NCI-H2029 treated with DMSO at 0.1 percent for 48 hours (cell line): ENCODE measurements at places on chromosomes 7 and 10.

GRCh38 chr7:326273-326672 lies 36.3 kb downstream of the FOXL3 start:
- no peak for DNase-seq

- DNase-seq: no peak
Measured at GRCh38 chr10:119919826-119920225, 27.3 kb downstream of the SEC23IP start.

GRCh38 chr10:111093741-111094380 lies 17.0 kb downstream of the ADRA2A start:
- no peak for DNase-seq

- DNase-seq: no peak
Measured at GRCh38 chr10:11856678-11857077, 33.5 kb downstream of the PROSER2 start.

- no peak for DNase-seq
Measured at GRCh38 chr7:92028686-92029085, 88.0 kb downstream of the AKAP9 start.

- no peak for DNase-seq
Measured at GRCh38 chr10:3455385-3456334, 283.1 kb upstream of the PITRM1 start.

GRCh38 chr10:42367532-42368230 lies 270.7 kb downstream of the ZNF33B start:
- DNase-seq: peak; percentile 11

DNA sequence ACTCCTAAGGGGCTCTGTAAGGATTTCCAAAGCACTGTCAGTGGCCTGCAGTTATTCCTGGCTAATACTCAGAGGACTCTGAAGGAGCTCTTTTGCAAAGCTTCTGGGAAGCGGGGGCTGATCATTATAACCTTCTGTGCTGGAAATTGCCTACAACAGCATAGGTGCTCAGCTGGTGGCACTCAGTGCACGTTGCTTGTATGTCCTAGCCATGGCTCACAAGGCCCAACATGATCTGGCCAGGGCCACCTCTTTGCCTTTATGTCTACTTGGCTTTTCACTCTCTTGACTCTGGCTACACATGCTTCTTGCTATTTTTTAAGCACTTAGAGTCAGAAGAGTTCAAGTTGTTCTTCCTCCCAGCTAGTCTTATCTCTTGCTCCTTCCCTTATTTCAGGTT lies 17.5 kb downstream of the LAMB4 start:
- DNase-seq: no peak

- no peak for DNase-seq
Measured at GRCh38 chr10:111430070-111430469, 353.2 kb downstream of the ADRA2A start.

- peak; percentile 53 for DNase-seq
Measured at GRCh38 chr7:77727936-77728701, 31.9 kb downstream of the RSBN1L start.

DNA sequence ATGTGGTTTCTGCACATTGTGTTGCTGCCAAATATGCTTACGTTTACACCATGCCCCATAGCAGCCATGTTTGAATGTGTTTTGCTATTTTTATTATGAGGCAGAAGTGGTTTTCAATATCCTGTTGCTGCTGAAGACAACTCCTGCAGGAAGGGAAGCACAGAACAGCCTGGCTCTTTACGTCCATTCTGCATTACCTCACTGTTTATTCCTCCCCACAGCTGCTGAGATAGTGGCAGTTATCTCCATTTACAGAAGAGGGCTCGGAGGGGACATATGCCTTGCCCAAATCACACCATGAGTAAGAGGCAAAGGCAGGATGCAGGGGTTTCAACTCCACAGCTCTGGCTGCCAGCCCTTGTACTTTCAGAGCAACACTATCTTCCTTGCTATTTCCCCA lies 35.3 kb downstream of the PLPP4 start:
- no peak for DNase-seq

GRCh38 chr10:60200012-60200681 lies 189.5 kb downstream of the ANK3 start:
- no peak for DNase-seq

DNA sequence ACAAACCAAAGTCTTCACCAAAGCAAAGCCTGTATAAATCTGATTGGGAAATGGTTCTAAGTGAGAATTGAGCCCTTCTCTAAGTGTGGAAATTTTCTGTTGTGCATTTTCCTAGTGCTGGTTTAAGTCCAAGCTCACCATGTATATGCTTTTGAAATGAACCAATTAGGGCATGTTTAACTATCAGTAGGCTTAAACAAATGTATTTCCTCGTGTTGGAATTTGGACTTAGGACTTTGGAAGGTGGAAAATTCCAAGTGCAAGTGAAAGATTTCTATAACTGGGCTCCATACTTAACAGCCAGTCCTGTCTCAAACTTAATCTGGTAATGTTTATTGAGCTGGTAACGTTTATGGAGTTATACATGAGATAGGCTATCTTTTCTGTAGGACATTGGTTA lies 28.5 kb downstream of the CCNY start:
- DNase-seq: no peak

- DNase-seq: no peak
Measured at GRCh38 chr7:4065190-4065589, 616.9 kb upstream of the FOXK1 start.

- DNase-seq: no peak
Measured at GRCh38 chr10:125091891-125092290, 68.5 kb downstream of the CTBP2 start.

- DNase-seq: no peak
Measured at GRCh38 chr7:38283809-38284208, 10.4 kb upstream of the TARP start.

DNA sequence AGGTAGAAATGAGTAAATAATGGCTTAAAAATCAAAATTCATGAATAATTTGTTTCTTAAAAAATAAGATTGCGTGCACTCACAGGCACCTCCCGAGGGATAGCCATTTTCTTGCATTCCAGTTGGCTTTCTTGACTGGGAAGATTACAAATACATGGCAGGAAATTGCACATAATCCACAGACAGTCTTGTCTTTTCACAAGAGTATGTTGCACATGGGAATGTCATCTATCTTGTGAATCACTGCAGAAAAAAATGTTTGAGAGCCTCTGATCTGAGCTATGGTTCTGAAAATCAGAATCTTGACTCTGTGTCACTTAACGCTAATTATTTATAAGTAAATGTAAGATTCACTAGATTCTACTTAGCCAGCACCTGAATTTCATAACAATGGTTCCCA lies 74.1 kb upstream of the PRKG1 start:
- no peak for DNase-seq

- DNase-seq: no peak
Measured at GRCh38 chr10:63114031-63114814, 18.9 kb upstream of the NRBF2 start.

DNA sequence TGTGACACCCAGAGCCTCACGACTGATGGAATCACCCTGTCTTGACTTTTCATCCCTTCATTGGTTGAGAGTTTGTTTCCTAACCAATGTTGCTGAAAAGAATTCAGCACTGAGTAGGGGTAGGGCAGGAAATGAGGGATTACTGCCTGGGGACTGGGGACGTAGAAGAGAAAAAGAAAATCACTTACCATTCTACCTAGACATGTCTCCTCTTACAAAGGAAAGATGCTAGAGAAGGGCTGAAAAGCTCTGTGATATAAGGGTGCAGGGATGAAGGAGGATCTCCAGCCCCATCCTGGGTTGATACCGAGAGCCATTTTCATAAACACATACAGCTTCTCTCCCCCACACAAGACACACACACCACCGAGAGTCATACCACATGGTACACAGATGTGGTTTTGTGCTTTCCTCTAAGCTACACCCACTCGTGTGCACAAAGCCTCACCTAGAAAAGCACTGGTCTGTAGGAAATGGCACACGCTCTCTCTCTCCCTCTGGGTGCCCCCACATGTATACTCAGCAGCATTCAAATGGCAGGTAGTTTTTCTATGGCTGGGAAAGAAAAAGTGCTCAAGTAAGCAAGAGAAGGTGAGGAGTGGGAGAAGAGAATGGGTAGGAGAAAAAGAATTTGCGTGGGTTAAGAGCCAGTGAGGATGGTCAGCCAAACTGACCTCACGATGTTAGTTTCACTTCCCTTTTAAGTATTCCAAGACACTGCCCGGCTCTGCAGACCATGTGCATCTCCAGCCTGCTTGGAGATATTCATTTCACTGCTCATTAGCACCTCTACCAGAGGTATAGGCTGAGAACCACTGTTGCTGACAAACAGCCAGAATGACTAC lies 85.8 kb downstream of the CALD1 start:
- no peak for DNase-seq

DNA sequence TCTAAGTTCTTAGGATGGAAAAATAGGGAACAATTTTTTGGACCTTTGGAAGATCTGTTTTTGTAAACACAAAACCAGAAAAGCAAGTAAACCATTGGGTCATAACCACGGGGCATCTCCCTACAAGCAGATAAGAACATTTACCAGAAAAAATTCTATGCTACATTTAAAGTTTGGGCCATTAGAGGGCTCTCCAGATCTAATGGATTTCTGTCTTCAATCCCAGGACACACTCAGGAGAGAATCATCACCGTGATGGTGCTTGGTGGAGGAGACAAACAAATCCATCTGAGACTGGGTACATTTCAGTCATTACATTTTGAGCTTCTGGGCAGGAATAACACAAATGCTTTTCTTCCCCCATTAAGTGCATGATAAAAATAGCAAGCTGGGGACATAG lies 178.4 kb upstream of the TARP start:
- no peak for DNase-seq
